ENCODE measurements at places on chromosomes 2 and 18.

DNA sequence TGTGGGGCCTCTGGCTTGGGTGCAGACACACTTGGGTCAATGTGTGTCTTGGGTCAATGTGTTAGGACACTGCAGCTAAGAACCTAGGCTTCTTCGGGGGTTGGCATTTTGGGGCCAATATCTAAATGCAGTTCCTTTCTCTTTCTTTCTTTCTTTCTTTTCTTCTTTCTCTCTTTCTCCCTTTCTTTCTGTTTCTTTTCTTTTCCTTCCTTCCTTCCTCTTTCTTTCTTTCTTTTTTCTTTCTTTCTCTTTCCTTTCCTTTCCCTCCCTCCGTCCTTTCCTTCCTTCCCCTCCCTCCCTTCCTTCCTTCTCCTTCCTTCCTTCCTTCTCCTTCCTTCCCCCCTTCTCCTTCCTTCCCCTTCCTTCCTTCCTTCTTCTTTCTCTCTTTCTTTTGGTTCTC is 57.7 kb upstream of the OSR1 start:
- no peak for DNase-seq

- no peak for DNase-seq
These were observed 61.3 kb upstream of the MAL start for GRCh38 chr2:94964193-94964592.

GRCh38 chr2:31349684-31350083 is 64.9 kb downstream of the XDH start:
- no peak for DNase-seq

DNA sequence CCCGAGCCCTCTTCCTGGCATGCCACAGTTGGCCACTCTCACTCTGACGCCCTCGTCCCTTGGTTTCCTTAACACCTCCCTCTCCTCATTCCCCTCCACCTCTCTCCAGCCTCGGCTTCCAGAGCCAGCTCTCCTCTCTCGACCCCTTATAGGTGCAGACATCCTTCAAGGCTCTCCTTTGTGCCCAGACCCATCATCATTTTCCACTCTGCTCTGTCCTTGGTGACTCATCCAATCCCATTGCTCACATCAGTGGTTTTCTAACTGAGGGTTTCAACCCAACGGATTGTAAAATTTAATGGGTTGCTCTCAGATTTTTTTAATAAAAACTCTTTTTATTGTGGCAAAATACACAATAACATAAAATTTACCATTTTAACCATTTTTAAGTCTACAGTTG is 6.2 kb downstream of the ST8SIA5 start:
- DNase-seq, result no peak

DNA sequence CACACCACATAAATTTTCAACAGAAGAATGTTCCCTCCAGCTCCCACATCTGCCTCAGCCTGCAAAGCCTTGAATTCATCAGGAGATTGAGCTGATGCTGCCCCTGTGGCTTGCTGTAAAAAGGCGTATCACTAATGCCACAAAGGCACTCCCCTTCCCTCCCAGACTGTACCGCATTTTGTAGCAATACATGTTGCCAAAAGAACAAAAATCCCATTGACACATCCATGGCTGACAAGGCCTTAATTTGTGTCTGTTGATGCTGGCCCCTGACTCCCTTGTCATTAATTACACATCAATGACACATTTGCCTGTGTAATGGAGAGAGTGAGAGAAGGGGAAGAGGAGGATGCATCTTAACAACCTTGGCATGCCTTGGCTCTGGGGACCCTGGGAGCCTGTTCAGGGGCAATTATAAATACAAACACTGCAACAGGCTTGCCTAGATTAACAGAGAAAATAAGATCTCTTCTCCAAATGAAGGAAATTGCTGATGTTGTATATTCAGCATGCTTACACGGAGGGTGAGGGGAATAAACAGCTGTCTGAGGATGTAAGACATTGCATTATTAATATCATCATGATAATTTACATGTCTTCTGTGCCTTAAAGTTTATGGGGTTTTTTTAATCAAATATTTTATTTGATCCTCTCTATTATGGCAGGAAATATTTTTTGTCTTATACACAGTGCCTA is 264.0 kb downstream of the SUCLG1 start:
- DNase-seq, result no peak

GRCh38 chr18:66792466-66792865 is 188.6 kb upstream of the CDH19 start:
- no peak for DNase-seq

GRCh38 chr2:73260338-73260984 is 23.8 kb downstream of the FBXO41 start:
- no peak for DNase-seq

GRCh38 chr2:129175051-129175450 is 804.4 kb upstream of the RAB6C start:
- no peak for DNase-seq

- no peak for DNase-seq
These were observed 81.7 kb upstream of the FAM98A start for GRCh38 chr2:33680644-33681363.

- DNase-seq, result no peak
These were observed 170.7 kb downstream of the CTIF start for GRCh38 chr18:48709371-48710062.

DNA sequence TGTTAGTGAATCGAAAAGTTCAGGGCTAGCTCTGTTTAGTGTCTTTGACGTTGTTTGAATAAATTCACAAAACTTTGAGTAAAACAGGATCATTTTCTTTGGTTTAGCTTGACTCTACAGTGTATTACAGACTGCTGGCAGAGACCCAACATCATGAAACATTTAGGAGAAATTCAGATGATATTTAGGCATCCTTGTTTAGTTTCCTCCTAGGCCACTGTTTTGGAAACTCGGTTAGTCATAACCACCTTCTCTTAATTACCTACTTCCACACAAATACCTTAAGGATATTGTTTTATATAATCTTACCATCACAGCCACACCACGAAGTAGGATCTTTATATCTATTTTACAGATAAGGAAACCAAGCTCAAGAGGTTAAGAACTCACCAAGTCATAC is 7.8 kb downstream of the LIMS1 start:
- DNase-seq, result no peak

DNA sequence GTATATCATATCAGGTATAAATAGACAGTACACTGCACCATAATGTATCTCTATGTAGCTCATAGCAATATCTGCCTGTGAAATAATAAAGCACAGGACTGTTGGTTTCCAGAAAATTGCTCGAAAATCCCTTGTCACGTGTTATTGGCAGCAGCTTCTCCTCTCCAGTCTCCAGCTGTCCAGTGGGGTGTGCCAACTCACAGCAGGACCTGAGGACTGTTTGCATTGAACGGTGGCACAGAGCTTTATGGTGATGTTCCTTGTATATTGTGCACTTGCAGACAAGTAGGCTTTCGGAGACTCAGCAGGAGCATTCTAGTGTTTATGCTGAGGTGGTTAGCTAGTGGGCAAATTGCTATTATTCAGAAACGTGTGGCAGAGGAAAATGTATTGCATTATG is 182.2 kb upstream of the ATP5MC3 start:
- peak; percentile 84 for DNase-seq

DNA sequence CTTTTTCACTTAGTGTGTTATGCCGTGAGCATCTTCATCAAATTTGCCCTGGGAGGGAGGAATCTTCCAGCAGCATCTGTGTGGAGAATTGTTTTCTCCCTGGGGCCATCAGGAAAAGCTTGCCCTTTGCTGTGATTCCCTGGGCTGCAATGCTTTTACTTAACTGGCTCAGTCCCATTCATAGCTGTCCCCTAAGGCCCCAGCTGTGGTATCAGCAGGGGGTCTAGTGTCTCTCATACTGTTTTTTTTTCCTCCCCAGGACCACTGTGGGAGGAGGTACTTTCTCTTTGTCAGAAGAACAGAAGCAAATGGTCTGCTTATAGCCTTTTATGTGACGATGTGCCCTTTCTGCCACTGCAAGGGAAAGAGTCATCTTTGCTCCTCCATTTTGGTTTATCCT is 176.8 kb upstream of the CELF4 start:
- no peak for DNase-seq

DNA sequence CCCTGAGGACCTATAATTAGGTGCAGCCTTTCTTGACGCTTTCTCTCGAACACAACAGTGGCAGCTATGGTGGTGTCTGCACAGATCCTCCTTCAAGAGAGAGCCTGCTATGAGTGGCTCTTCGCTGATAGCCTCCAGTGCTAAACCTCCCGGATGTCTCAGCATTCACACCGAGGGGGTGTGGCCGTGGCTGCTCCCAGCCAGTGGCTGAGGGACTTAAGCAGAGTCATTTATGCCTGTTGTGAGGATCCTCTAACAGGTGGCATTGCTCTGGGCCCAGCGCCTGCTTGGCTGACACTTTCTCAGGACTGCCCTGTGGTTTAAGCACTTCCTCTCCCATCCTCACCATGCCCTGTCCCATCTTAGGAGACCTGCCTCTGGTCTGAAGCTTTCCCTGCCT is 592.0 kb upstream of the LRRTM1 start:
- no peak for DNase-seq

GRCh38 chr18:14943967-14944636 is 196.1 kb downstream of the ANKRD30B start:
- DNase-seq, result no peak

DNA sequence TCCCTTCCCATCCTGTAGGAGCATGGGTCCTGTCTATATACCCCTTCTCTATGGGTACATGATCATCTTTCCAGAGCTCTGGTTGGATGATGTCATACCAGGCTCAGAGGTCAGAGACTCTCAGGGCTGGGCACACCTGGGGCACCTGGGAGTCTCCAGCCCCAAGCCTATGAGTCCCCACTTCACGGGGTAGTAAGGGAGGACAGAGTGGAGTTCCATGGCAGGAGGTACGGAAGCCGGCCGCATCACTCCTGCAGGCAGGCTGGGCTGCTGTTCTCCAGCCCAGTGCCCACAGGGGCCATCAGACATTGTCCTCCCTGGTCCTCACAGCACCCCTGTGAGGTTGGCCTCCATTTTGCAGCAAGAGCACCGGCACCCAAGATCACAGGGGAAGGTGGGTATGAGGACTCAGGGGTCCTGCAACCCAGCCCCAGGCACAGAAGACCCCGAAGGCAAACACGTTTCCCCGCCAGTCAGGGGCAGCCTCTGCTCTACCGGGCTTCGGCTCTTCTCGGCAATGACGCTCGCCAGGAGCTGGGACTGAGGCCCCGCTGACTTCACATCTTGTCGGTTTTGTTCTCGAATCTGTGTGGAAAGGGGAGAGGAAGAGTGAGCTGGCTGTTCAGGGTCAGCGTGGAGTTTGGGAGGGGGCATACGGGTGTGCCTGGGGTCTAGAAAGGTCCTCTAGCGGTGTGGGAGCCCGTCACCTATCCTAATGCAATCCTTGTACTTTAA is 91.5 kb downstream of the ADD2 start:
- no peak for DNase-seq

DNA sequence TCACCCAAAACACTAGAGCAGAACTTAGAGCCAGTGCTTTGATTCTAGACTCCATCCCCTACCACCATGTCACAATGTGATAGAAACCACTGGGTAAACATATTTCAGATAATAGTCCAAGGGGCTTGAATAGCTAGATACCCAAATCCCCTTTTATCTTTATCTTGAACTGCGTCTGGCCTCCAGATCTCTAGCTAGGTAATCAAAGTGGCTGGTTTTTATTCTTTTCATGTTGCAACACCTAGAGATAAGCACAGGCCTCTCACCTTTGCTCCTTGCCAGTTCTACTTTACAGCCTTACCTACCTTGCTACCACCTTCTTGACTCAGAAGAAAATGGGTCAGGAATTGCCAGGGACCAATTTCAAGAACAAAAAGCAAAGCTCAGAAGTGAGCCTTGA is 171.2 kb downstream of the C1D start:
- no peak for DNase-seq

- no peak for DNase-seq
These were observed 222.4 kb upstream of the COL3A1 start for GRCh38 chr2:188751816-188752215.
